Fibroblast of lung (primary cell): ENCODE measurements at places on chromosomes 13 and 19.

DNA sequence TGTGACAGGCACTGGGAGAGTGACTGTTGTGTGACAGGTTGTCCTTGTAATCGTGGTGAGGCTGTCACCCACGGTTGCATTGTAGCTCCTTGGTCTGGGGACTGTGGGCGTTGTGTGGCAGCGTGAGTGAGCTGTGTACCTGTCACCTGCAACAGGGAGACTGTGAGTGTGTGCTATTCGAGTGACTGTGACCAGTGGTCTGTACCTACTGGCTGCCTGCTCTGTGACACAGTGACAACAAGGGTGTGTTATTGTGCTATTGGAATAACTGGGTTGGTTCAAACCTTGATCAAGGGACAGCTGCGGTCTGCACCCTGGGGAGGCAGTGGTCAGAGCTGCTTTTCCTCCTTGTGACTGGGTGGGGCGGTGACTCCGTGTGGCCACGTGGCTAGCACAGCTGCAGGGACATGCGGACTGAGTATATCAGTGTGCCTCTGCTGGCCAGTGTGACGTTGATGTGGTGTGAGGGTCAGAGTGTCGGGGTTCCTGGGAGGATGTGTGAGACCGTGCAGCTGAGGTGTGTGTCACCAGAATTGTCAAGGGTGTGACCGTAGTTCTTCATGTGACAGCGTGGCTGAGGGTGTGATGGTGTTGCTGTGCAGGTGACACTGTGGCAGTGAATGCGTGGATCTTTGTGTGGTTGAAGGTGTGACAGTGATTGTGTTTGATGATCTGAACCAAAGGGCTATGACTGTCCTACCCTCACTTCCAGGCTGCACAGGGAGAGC lies 10.1 kb upstream of the NFIX start:
- no peaks in the 10 kb centered on the region for H3K27me3 ChIP-seq
- no peak overlapping the region for H3K27ac ChIP-seq
- no peaks in the 10 kb centered on the region for H3K36me3 ChIP-seq
- H3K4me3 ChIP-seq, result no peak overlapping the region
- peaks cover 11% of the 10 kb centered on the region for H3K4me1 ChIP-seq

GRCh38 chr19:7497292-7497691 lies 8.5 kb upstream of the PEX11G start:
- H3K4me3 ChIP-seq, result no peak overlapping the region
- no peak overlapping the region for H3K27ac ChIP-seq
- H3K27me3 ChIP-seq, result no peaks in the 10 kb centered on the region
- DNase-seq, result no peak
- no peaks in the 10 kb centered on the region for H3K36me3 ChIP-seq

DNA sequence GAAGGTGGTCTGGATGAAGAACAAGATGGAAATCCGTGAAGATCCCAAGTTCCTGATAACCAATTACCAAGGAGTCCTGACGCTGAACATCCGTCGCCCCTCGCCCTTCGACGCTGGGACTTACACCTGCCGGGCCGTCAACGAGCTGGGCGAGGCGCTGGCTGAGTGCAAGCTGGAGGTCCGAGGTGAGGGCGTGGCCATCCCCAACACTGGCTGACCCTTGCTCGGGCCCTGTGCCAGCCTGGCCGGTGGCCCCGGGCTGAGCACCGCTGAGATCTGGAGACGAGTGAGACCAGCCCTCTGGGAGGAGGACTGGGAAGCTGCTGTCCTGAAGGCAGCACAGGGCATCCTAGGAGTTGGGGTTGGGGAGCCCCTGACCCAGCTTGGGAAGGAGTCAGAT lies 12.0 kb upstream of the EMC10 start:
- no peak overlapping the region for H3K27ac ChIP-seq
- DNase-seq, result no peak
- H3K36me3 ChIP-seq, result no peaks in the 10 kb centered on the region
- H3K27me3 ChIP-seq, result peaks cover 3% of the 10 kb centered on the region

DNA sequence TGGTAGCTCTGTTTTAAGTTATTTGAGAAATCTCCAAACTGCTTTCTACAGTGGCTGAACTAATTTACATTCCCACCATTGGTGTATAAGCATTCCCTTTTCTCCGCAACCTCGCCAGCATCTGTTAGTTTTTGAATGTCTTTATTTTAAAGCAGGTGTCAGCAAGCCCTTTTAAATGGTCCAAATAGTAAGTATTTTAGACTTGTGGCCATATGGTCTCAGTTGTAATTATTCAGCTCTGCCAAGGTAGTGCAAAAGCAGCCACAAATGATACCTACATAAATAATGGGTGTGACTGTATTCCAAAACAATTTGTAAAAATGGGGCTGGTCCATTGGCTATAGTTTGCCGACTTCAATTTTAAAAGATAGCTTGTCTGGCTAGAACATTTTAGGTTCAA lies 58.7 kb upstream of the TMTC4 start:
- no peaks in the 10 kb centered on the region for H3K4me1 ChIP-seq
- H3K27me3 ChIP-seq, result no peaks in the 10 kb centered on the region
- H3K36me3 ChIP-seq, result no peaks in the 10 kb centered on the region
- no peak for DNase-seq
- H3K27ac ChIP-seq, result no peak overlapping the region

- H3K36me3 ChIP-seq, result no peaks in the 10 kb centered on the region
- DNase-seq, result peak; percentile 95
- H3K4me1 ChIP-seq, result peaks cover 9% of the 10 kb centered on the region
- no peaks in the 10 kb centered on the region for H3K27me3 ChIP-seq
- no peak overlapping the region for H3K4me3 ChIP-seq
Measured at GRCh38 chr13:49858178-49858856, 65.8 kb upstream of the KPNA3 start.

DNA sequence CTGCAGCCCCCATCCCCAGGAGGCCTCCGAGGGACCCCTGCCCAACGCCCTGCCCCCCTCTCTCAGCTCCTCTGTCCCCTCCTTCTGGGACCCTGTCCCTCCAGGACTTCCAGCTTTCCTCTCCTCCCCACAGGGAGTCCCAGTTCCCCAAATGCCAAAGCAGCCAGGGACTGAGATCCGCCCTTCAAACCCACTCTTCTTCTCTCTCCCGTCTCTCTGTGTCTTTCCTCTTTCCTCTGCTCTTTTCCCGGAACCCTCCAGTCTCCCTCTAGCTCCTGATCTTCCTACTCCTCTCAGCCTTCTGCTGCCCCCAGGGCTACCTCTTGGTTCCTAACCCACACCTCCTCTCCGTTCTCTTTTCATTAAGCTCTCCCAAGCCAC lies 377 bp downstream of the CA11 start:
- H3K4me3 ChIP-seq, result peak overlapping the region; percentile 27
- peaks cover 2% of the 10 kb centered on the region for H3K4me1 ChIP-seq
- no peak overlapping the region for H3K27ac ChIP-seq
- no peak for DNase-seq
- H3K27me3 ChIP-seq, result no peaks in the 10 kb centered on the region
- H3K36me3 ChIP-seq, result no peaks in the 10 kb centered on the region

DNA sequence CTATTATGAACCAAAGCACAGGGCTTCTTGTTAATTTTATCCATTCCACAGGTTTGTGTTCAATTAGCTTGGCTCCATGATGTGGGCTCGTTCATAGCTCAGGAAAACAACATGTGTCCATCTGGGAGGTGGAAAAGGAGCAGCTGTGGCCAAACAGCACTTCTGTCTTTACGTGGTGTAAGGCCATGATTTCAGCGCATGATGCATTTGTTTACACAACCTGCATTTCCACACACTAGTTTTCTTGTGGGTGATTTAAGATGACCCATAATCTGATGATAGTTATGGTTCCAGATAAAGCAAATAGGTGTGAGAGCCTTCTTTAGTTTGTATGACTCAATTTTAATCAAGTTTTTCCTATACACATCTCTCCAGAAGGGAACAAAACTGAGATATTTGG lies 101.7 kb downstream of the TNFRSF19 start:
- H3K27me3 ChIP-seq, result no peaks in the 10 kb centered on the region
- H3K4me3 ChIP-seq, result no peak overlapping the region
- H3K27ac ChIP-seq, result peak overlapping the region; percentile 83
- DNase-seq, result peak; percentile 77
- peaks cover 37% of the 10 kb centered on the region for H3K4me1 ChIP-seq
- H3K36me3 ChIP-seq, result peaks cover 18% of the 10 kb centered on the region

GRCh38 chr13:34037636-34038540 lies 219.9 kb downstream of the RFC3 start:
- H3K4me1 ChIP-seq, result no peaks in the 10 kb centered on the region
- H3K27me3 ChIP-seq, result no peaks in the 10 kb centered on the region
- no peak overlapping the region for H3K27ac ChIP-seq
- no peak overlapping the region for H3K4me3 ChIP-seq

- peaks cover 4% of the 10 kb centered on the region for H3K4me1 ChIP-seq
- no peak overlapping the region for H3K4me3 ChIP-seq
- no peaks in the 10 kb centered on the region for H3K36me3 ChIP-seq
- peaks cover 4% of the 10 kb centered on the region for H3K27me3 ChIP-seq
Measured at GRCh38 chr13:28529836-28530235, 34.9 kb upstream of the FLT1 start.

DNA sequence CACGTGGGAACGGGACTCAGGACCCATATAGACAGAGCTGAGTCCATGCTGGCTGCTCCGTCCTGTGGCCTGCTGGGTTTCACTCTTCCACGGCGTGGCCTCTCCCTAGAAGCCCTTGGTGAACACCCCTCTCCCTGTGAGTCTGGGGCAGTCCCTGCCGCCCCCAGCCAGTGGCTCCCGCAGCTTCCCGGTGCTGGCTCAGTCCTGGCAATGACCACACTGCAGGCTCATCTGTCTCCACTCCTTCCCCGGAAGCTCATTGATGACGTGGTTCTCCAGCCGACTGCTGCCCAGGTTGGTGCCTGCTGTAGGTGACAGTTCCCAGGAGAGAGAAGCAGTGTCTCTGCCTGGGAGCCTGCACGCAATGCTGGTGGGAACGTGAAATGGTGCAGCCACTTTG lies 2.1 kb upstream of the TEX29 start:
- H3K27me3 ChIP-seq, result no peaks in the 10 kb centered on the region
- H3K27ac ChIP-seq, result no peak overlapping the region
- H3K4me1 ChIP-seq, result no peaks in the 10 kb centered on the region
- no peak for DNase-seq
- no peaks in the 10 kb centered on the region for H3K36me3 ChIP-seq
